NCI-H446 treated with DMSO at 0.1 percent for 48 hours (cell line): ENCODE measurements at places on chromosomes 6 and 20.

GRCh38 chr6:139628270-139628669 is 253.8 kb upstream of the CITED2 start:
- DNase-seq, result no peak

DNA sequence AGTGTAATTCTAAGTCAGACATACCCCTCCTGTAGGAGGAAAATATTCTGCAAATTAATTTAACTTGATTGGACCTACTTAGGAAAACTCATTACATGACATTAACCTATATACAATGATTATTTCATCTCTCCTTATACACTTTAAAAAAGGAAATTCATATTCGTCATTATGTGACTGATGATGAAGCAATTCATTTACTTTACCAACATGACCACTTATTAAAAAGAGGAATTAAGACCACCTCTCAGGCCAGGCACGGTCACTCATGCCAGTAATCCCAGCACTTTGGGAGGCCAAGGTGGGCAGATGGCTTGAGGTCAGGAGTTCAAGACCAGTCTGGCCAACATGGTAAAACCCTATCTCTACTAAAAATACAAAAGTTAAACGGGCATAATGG is 11.6 kb downstream of the AKIRIN2 start:
- DNase-seq, result no peak

- DNase-seq, result no peak
Measured at GRCh38 chr6:43992126-43992663, 135.1 kb downstream of the MRPL14 start.

GRCh38 chr6:40195428-40196134 is 261.3 kb upstream of the MOCS1 start:
- no peak for DNase-seq

DNA sequence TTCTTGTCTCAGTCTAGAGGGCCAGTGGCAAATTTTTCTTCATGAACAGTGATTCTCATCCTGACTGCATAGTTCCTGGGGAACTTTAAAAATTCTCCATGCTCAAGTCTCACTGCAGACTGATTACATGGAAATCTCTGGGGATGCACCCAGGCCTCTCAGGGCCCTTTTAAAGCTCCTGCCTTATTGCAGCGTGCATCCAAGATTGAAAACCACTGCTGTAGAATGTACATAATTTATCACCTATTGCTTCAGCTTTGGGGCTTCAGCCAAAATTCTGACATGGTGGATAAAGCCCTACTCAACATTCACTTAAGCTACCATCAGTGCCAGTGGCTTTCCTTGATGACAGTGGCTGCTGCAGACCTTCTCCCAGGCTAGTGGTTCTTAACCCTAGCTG is 143.8 kb downstream of the BTBD3 start:
- DNase-seq, result no peak

DNA sequence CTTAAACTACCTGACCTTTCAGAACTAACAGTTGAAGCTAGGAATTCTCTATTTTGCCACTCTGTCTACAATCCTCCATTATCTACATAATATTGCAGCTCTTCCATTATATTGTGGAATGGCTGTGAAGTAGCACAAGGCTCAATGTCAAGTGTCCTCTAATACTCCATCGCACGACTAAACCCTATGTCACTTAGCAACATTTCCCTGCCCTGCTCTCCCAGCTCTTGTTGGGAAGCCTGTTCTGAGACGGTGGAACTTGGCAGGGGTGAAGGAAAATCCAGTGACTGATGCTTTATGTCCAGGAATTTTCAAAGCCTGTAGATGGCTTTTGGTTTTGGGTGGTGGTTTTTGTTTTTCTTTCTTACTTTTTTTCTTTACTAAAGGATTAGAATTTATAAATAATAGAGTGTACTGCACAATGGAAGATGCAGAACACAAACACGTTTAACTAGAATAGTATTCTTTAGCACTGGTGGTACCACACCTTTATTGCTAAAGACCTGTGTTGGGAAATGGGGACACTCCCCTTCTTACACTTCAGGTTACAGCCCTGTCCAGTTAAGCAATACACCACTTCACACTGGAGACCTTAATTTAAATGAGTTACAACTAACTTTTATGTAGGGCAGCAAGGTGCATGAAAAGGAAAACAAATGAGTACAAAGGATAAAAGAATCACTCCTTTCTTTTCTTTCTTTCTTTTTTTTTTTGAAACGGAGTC is 20.7 kb upstream of the AMD1 start:
- no peak for DNase-seq

GRCh38 chr20:55919956-55920355 is 85.4 kb downstream of the CBLN4 start:
- DNase-seq, result no peak

- no peak for DNase-seq
Measured at GRCh38 chr20:64077876-64078551, 1.3 kb downstream of the RGS19 start.

DNA sequence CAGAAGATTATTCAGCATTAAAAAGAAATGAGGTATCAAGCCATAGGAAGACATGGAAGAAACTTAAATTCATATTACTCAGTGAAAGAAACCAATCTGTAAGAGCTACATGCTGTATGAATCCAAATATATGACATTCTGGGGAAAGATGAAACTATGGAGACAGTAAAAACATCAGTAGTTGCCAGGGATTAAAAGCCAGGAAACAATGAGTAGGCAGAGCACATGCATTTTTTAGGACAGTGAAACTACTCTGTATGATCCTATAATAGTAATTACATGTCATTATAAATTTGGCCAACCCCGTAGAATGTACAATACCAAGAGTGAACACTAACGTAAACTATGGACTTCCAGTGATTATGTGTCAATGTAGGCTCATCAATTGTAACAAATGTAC is 92.8 kb upstream of the RNF217 start:
- no peak for DNase-seq
